ENCODE measurements at places on chromosomes 6 and 20. TPM values are rescaled to one million over a fixed set of nuclear protein-coding genes. Genes with fewer than 3 reads are reported as not detected.

- H3K4me1 ChIP-seq = no peaks in the 10 kb centered on the region
- no peak overlapping the region for H3K27ac ChIP-seq
- H3K27me3 ChIP-seq = no peaks in the 10 kb centered on the region
- no peak for DNase-seq
- H3K36me3 ChIP-seq = peaks cover 2% of the 10 kb centered on the region
Measured at GRCh38 chr6:99434702-99435530, 9.8 kb upstream of the PNISR start.

- peaks cover 59% of the 10 kb centered on the region for H3K4me1 ChIP-seq
- peaks cover 19% of the 10 kb centered on the region for H3K36me3 ChIP-seq
- peak; percentile 59 for DNase-seq
- peak overlapping the region; percentile 82 for H3K4me3 ChIP-seq
Measured at GRCh38 chr6:31734821-31735406, 1.4 kb downstream of the CLIC1 start.

GRCh38 chr6:11793277-11793676 lies 14.7 kb upstream of the ADTRP start:
- H3K27ac ChIP-seq = no peak overlapping the region
- no peaks in the 10 kb centered on the region for H3K27me3 ChIP-seq
- no peak overlapping the region for H3K4me3 ChIP-seq
- peaks cover 14% of the 10 kb centered on the region for H3K4me1 ChIP-seq
- no peak for DNase-seq

Gene TPD52L1
- 209 TPM for total RNA-seq

- H3K36me3 ChIP-seq = no peaks in the 10 kb centered on the region
- H3K4me1 ChIP-seq = peaks cover 3% of the 10 kb centered on the region
- no peak overlapping the region for H3K27ac ChIP-seq
Measured at GRCh38 chr6:169828176-169828575, 76.8 kb downstream of the ERMARD start.
